ENCODE measurements at places on chromosomes 16 and 17.

GRCh38 chr17:55931446-55931845 is 180.6 kb downstream of the PCTP start:
- no peak for DNase-seq

GRCh38 chr17:17445925-17446665 is 30.7 kb upstream of the MED9 start:
- no peak for DNase-seq

- DNase-seq, result no peak
Observed at GRCh38 chr16:87127061-87127765, 190.0 kb downstream of the C16orf95 start.

DNA sequence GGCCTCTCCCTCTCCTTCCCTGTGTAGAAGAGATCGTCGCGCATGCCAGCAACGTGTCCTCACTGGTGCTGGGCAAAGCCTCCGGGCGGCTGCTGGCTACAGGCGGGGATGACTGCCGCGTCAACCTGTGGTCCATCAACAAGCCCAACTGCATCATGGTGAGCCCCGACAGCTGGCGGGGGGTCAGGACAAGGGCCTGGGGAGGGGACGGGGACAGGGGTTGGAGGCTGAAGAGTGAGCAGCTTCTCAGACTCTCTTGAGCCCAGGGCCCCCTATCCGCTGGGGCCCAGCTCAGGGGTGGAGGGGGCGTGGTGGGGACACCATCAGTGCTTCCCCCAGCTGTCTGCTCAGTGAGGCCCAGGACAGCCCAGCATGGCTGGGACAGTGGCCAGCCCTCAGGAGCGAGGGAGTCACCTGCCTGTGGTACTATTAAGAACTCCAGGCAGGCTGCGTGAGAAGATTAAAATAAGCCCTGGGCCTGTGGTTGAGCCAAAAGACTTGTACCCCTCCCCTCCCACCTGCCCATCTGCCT is 6.2 kb downstream of the KATNB1 start:
- no peak for DNase-seq

DNA sequence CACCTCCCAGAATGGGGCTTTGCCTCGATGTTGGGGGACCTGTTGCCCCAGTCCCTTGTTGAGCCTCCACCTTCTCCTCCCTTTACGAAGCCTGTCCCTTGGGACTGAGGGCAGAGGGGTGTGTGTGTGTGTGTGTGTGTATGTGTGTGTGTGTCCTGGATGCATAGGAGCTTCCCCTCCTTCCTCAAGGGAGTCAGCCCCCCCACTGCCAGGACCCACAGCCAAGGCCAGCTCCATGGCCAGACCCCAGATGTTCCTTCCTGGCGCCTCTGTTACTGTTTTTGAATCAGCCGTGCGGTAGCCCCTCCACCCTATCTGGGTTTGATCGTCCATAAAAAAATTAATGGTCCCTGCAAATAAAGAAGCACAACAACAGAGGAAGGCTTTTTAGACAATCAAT is 17.7 kb upstream of the DOK4 start:
- no peak for DNase-seq

DNA sequence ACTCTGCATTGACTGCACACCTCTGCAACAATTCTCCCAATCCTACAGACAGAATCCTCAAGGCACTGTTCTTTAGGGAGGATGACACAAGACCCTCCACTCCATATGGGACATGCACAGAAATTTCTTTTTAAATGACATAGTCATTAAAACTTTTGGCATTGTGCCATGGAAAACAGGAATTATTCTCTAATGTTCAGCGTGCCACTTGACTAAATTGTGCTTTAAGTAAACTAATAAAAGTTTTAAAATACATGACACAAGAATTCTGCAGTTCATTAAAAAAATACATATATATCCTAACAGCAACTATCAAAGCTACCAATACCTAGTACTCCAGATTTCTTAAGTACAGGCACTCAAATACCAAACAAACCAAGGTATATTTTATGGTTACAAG is 16.0 kb downstream of the CEP112 start:
- DNase-seq, result no peak

DNA sequence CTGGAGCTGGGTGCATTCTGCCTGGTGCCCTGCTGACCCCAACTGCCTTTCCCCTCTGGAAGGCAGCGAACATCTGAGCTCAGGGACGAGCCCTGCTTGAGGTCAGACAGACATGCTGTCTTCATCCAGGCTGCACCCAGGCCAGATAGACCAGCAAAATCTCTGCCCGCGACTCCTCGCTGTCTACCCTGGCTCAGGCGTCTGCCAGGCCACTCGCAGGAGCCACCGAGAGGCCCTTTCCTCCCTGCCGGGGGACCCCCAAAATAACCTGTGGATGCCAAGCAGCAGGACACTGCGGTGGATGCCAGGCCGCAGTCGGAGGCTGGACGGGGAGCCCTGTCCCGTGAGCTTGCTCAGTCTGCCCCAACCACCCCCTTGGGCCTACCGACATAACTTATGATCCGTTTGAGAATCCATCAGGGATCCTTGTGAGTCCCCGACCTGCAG is 3.3 kb upstream of the SLC25A10 start:
- DNase-seq, result no peak

DNA sequence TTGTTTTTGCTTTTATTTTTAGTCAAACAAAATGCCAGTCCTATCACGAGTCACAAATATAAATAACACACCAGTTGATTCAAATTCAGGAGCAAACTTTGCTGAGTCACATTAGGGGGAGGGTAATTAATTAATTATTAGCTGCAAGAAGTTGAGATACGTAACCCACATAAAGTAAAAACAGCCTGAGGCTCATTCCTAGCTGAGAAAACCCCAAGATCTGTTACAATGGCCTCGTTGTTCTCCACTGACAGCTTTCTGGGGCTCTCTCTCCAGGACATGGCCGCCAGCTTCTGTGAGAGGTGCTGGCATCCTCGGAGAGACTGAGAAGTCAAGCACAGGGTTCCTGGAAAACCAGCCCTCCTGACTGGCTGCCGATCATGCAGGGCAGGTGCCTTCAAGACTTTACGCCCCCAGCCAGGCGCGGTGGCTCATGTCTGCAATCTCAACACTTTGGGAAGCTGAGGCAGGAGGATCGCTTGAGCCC is 11.1 kb downstream of the RAB40B start:
- no peak for DNase-seq

- no peak for DNase-seq
Observed at GRCh38 chr17:75604034-75604695, 16.6 kb downstream of the MYO15B start.

DNA sequence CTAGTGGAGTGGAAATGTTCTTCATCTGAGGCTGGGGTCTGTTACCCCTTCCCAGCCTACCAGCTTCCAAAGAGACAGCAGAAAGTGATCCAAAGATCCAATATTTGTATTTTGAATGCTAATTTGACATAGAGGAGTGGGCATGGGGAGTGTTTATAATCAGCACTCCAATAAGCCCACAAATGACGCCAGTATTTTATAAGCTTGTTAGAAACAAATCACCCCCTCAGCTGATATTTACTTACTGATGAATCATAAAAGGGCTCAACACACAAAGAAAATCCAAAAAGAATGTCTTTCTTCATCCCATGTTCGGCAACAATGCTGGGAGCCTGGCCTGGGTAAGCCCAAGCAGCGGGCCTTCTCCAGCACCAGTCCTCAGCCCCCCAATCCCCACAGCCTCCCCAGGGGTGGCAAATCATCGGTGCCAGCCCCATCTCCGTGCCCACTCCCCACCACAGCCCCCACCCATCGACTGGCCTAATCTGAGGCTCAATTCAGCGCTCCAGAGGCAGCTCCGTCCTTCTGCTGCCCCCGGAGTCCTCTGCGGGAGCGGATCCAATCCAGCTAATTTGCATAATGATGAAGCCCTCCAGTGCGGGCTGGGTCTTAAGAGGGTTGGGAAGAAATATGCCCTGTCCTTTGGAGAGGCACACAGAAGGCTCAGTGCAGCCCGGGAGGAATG is 169.5 kb downstream of the C16orf78 start:
- DNase-seq, result no peak

GRCh38 chr16:51151435-51151960 is 428 bp upstream of the SALL1 start:
- no peak for DNase-seq

- no peak for DNase-seq
Observed at GRCh38 chr17:77915594-77916021, 42.9 kb upstream of the TNRC6C start.

- no peak for DNase-seq
Observed at GRCh38 chr16:86011532-86011931, 112.6 kb downstream of the IRF8 start.

GRCh38 chr17:28398280-28398981 is 7.6 kb downstream of the SLC46A1 start:
- no peak for DNase-seq

DNA sequence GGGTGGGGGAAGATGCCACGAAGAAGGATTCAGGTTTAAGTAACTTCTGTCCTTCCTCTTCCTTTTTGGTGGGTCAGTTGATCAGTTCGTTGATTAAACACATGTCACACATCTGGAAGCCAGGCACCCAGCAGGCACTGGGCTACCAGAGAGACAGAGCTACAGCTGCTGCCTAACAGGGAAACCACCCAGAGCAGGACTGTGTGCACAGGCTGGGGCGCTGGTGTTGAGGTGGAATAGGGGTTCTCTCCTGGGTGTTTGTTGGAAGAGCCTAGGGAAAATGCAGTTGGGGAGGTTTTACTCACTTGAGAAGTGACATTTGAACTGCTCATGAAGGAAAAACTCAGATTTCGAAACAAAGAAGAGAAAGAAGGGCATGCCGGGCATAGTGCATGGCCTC is 152.4 kb downstream of the IRX5 start:
- no peak for DNase-seq

GRCh38 chr17:80649672-80650330 is 105.2 kb downstream of the RPTOR start:
- DNase-seq, result peak; percentile 43

GRCh38 chr16:10868596-10869469 is 8.2 kb upstream of the CIITA start:
- DNase-seq, result no peak

GRCh38 chr17:82158825-82159224 is 53.8 kb downstream of the CCDC57 start:
- DNase-seq, result no peak

GRCh38 chr17:79176792-79177601 is 102.4 kb downstream of the ENGASE start:
- no peak for DNase-seq

GRCh38 chr17:31517524-31517923 is 126.0 kb downstream of the RAB11FIP4 start:
- DNase-seq, result no peak

- no peak for DNase-seq
Observed at GRCh38 chr16:6204945-6205344, 1107.3 kb upstream of the EEF2KMT start.

- no peak for DNase-seq
Observed at GRCh38 chr17:3724378-3725077, 825 bp downstream of the HASPIN start.

- no peak for DNase-seq
Observed at GRCh38 chr17:75915268-75915667, 10.6 kb upstream of the MRPL38 start.

GRCh38 chr17:7241090-7241733 is 1.0 kb downstream of the GABARAP start:
- DNase-seq, result no peak

- no peak for DNase-seq
Observed at GRCh38 chr17:29709866-29710519, 87.3 kb upstream of the CORO6 start.

- DNase-seq, result no peak
Observed at GRCh38 chr17:71098071-71098470, 928.7 kb downstream of the KCNJ2 start.

DNA sequence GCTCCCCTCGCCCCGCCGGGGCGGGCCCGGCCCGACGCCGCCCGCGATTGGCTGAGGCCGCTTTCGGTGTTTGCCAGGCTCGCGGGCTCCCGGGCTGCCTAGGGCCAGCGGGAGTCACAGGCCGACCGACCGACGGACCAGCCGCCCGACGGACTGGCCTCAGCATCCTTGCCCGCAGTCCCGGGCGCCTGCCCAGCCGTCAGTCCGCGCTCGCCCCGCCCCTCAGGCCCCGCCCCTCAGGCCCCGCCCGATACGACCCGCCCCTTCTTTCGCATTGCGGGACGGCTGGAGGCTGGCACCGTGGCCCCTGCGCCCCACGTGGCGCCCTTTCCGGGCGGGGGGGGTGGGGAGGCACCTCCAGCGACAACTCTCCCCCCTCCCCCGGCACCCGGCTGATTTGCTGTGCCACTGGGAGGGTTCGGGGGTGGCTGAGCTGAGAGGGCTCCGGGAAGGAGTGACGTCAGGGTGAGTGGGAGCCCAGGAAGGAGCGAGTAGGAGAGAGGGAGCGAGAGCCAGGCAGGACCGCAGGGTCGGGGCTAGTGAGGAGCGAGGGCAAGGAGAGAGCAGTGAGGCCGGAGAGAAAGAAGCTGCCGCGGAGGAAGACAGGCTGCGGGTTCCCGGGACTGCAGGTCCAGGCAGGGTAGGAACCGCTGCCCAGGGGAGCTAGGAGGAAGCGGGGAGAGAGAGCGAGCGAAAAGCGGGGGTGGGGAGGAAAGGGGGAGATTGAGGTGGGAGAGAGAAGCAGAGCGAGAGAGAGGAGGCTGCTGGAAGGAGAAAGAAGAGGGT is at the start of gene ASPHD1:
ASPHD1 (plus strand) TSS at position 387 of the 786 bp plus-strand sequence. CDS start 484 bp downstream, outside the sequence.
- DNase-seq, result peak; percentile 67

- no peak for DNase-seq
Observed at GRCh38 chr16:84810518-84811273, 9.1 kb upstream of the CRISPLD2 start.

DNA sequence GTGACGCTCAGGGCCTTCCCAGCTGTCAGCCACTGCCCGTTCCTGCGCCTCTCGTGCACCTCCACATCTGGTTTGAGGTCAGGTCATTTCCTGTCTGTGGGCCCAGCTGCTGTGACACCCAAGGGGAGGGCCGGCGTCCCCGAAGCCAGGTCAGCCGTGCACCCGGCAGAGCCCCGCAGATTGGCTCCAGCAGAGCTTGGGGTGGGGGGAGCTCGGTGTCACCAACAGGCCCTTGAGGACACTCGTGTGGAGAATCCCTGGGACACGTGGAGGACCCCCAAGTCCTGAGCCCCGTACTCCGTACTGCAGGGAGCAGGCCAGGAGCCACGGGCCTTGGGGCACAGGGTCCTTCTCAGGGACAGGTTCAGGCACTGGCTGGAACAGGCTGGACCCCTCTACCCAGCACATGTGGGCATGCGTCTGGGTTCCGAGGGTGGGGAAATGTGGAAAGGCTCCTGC is 4.8 kb downstream of the SPATA2L start:
- no peak for DNase-seq

DNA sequence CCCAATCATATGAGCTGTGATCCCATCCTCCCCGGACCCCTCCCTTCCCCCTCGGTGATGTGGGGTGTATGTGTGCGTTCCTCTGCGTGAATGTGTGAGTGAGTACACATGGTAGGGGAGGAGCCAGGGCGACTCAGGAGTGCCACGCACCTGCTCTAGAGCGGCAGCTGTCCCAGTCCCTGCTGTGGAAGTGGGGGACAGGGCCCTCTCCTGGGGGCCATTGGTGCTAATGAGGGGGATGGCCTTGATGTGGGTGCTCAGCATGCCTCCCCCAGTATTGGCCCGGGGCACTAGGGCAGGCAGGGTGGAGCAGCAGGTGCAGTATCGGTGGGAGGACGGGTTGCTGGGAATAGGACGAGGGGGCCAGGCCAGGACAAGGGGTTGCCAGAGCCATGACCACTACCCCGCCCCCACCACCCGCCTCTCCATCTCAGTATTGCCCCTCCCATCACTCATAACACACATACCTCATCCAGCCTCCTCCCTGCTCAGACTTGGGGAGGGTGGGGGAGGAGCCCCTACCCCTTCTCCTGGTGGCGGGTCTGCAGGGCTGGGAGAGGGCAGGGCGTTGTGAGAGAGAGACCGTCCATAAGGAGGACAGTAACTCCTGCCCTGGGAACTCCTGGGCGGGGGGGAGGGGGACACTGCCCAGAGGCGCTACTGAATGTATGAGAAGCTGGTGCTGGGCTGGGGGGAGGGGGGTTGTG is 8.5 kb downstream of the NR1D1 start:
- DNase-seq, result no peak

GRCh38 chr17:34892461-34893249 is 68.6 kb downstream of the CCT6B start:
- DNase-seq, result no peak
